NAMALWA (cell line): ENCODE measurements at places on chromosomes 7 and 10.

GRCh38 chr7:26959290-26959689 is 94.9 kb upstream of the SKAP2 start:
- DNase-seq = no peak

- DNase-seq = no peak
These were observed 529.9 kb upstream of the DPP6 start for GRCh38 chr7:153522261-153522660.

DNA sequence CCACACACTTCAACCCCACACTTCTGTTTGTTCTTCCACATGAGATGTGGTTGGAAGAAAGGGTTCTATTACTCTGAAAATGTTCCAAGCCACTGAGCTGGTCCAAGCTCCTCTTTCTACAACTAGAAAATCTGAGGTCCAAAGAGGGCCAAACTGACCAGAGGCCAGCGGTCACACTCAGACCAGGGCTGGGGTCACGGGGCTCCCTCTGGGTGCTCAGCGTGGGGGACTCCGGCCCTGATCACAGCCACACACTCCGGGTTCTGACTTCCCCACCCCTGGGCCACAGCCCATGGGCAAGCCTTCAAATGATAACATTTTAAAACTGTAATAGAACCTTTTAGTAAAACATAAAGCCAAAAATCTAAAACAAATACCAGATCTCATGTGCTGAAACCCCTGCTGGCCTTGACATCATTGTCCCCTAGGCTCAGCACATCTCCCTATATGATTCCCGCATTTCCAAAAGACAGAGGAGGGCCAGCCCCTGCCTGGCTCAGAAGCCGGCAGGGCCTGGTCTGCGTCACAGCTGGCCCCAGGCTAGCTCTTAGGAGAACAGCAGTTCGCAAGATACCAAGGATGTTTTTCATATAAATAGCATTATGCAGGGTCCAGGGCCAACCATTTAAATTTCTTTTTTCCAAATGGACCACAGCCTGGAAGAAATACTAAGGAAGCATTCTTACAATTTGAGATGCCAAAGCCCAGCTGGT is 3.3 kb downstream of the CRYGN start:
- no peak for DNase-seq

DNA sequence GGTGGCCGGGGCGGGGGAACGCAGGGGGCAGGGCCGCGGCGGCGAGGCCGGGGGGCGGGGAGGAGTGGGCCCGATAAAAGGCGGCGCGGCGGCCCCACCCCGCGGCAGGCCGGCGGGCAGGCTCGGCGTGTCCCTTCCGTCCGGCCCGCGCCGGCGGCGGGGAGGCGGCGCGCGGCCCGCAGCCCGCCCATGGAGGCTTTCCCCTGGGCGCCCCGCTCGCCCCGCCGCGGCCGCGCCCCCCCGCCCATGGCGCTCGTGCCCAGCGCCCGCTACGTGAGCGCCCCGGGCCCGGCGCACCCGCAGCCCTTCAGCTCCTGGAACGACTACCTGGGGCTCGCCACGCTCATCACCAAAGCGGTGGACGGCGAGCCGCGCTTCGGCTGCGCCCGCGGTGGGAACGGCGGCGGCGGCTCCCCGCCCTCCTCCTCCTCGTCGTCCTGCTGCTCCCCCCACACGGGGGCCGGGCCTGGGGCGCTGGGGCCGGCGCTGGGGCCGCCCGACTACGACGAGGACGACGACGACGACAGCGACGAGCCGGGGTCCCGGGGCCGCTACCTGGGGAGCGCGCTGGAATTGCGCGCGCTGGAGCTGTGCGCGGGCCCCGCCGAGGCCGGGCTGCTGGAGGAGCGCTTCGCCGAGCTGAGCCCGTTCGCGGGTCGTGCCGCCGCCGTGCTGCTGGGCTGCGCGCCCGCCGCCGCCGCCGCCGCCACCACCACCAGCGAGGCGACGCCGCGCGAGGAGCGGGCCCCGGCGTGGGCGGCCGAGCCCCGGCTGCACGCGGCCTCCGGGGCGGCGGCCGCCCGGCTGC is at the start of gene NANOS1:
Gene NANOS1 (plus strand): TSS at position 102 of the 808 bp plus-strand sequence. CDS start 88 bp downstream, at position 190.
- DNase-seq = no peak

DNA sequence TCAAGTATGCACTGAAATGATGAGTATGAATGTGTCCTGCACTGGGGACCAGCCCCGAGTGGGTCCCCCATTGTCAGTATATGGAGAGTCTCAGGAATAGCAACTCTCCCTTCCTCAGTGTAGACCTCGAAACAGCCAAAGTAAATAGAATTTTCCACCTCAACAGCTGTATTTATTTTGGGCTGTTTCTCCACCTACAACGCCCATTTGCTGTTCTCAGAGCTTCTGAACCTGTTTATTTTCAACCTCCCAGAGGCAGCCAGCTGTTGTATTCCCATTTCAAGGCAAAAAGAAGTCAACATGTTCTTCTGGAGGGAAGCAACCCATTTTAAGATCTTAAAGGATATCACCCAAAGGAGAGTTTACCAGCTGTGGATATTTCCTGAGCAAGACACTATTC is 59.6 kb upstream of the BICC1 start:
- DNase-seq = no peak

- DNase-seq = no peak
These were observed 79.9 kb upstream of the ANLN start for GRCh38 chr7:36309716-36310115.

GRCh38 chr7:94028768-94029167 is 24.6 kb upstream of the BET1 start:
- DNase-seq = no peak
